ENCODE measurements at places on chromosomes 4 and X.

DNA sequence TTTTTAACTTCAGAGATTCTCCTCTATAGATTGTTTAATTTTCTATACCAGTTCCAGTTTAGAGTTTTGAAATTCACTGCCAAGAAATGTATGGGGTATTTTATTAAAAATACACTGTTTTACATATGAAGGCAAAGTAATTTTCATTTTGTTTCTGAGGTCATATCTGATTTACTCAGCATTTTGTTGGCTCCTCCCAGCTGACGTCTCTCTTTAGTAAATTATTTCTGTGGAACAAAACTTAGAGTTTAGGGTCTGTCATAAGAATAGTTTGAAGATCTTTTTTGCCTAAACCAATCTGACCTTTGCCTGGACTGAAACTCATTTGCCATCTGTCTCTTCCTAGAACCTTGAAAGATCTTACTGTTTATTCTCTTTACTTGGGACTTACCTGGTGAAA is 16.9 kb downstream of the FNIP2 start:
- DNase-seq = no peak

- DNase-seq = no peak
Measured at GRCh38 chr4:184293552-184293951, 75.9 kb upstream of the ENPP6 start.

- no peak for DNase-seq
Measured at GRCh38 chr4:8171984-8172924, 13.6 kb upstream of the ABLIM2 start.

DNA sequence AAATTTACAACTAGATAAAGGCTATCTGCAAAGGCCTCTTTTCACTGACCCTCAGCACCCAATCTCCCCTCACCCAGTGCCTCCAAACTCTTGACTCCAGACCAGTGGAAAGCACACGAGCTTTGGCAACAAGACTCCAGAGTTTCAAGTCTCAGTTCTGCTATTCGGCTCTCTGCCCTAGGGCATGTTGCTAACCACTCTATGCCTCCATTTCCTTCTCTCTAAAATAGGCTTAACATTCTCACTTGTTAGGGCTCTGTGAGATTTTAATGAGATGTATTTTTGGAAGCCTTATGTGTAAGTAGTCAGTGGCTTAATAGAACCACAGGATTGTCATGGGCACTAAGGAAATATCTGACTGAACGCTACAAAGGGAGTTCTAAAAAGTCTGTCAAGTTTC is 116.5 kb upstream of the IQCM start:
- DNase-seq = no peak

- DNase-seq = no peak
Measured at GRCh38 chr4:136302566-136302965, 1229.7 kb downstream of the PCDH18 start.

DNA sequence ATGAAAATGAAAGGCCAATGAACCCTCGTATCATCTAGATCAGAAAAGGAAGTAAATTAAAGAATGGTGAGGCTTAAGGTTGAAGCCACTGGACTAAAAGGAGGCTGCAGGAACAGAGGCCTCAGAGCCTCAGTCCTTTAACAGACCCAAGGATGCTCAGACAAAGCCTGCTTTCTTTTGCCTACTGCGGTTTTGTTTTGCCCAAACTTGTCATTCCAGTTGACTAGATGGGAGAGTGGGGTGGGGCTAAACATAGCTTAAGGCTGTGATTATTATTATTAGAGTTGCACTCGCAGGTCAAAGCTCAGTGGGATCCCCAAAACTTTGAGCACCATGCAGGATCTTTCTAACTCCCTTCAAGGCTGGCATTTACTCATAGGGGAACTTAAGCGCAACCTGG is 163.9 kb downstream of the RBM46 start:
- DNase-seq = no peak

- DNase-seq = no peak
Measured at GRCh38 chr4:46550471-46550870, 160.5 kb upstream of the GABRA2 start.
